ENCODE measurements at places on chromosomes 1 and 21.

DNA sequence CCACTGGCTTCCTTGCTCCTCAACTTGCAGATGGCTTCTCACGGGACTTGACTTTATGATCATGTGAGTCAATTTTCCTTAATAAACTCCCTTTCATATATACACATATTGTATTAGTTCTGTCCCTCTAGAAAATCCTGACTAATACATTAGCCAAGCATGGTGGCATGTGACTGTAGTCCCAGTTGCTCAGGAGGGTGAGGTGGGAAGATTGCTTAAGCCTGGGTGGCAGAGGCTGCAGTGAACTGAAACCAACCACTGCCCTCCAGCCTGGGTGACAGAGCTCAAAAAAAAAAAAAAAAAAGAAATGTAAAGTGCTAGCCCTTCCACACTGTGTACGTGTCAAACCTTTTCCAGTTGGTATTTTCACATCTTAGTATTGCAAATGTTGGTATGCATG, 857.0 kb downstream of the LTN1 start:
- DNase-seq, result no peak

DNA sequence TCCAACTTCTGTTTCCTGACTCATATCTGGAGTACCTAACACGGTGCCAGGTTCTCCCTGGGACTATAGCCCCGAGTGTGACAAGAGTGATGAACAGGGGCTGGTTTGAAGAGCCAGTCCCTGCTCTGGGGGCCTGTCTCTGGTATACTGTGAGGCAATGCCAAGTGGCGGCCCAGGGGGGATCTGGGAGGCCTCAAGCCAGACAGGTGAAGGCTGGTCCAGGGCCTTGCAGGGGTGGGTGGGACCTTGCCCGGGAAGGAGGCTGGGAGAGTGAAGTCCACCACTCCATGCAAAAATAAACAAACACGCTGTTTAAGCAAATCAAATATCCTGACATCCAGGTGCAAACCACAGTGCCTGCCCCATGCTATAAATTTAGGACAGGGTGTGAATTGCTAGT, 6.8 kb upstream of the PLXNA2 start:
- no peak for DNase-seq

GRCh38 chr21:45019887-45020537, 54.4 kb upstream of the ADARB1 start:
- no peak for DNase-seq

- no peak for DNase-seq
Measured at GRCh38 chr1:39677645-39678044, 5.7 kb upstream of the NT5C1A start.

- DNase-seq, result no peak
Measured at GRCh38 chr1:41648844-41649243, 164.4 kb upstream of the EDN2 start.
